ENCODE measurements at places on chromosomes 5 and 9.

DNA sequence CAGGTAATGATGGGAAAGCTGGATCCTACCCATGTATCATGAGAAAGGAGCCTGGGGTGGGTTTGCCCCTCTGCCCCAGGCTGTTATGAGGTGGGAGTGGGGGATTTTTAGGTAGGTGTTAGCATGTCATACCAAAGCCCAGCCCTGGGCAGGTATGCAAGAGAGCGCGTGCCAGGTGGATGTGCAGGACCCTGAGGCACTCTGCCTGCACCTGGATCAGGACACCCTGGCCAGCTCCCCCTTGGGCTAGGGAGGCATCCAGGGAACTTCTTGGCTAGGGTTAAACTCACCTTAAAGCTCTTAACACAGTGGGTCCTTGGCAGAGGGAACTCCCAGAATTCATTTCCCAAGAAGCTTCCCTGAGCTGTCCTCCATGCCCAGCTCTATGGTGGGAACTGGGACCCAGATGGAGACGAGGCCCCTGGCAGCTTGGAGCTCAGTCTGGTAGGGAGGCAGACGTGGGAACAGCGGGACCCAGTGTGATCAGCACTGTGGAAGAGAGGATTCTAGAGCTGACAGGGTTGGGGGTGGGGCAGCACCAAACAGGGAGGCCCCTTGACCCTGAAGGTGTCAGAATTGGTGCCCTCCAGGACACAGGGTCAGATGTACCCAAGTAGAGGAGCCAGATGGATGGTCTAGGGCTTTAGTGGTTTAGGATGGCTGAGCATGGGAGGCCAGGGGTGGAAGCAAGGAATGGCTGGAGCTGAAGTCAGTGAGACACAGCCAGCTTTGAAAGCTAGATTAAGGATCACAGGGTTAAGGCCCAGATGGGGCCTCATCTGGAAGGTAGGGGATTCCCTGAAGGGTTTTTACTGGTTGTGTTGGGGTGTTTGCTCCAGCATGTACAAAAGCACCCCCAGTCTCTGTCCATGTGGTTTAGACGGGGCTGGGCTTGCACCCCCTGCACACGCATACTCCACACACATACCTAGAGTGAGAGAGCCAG is 2.2 kb upstream of the PRR7 start:
- DNase-seq = no peak

DNA sequence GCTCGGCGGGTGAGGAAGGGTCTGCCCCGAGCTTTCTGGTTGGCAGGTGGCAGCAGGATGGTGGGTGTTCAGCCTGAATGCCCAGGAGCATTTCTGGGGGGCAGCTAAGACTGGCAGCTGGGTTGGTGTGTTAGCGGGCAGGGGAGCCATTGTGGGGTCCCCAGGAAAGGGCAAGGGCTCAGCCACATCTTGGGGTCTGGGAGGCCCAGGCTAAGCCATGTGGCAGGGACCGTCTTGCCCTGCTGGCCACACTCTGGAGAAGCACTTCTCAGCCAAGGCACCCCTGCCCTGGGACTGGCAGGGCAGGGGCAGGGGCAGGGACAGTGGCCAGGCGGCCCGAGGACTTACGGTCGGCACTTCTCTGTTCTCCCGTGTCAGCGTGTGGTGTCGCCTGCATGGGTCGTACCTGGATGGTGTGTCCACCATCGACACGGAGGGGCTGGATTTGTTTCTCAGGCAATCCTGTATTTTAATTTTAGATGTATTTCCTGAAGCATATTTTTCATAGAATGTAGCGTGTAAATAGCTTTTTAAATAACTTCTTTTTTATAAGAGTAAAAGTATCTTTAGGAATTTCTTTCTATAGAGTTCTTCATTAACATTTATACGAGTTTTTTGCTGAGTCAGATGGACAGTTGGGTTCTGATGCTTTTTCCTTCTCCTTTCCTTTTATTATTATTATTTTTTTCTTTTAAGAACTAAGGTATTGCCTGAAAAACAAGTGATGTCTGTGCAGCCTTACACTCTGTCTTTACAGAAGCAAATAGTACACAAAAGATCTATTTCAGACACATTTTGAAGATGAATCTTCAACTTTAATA is 102.0 kb downstream of the PHF2 start:
- DNase-seq = no peak

DNA sequence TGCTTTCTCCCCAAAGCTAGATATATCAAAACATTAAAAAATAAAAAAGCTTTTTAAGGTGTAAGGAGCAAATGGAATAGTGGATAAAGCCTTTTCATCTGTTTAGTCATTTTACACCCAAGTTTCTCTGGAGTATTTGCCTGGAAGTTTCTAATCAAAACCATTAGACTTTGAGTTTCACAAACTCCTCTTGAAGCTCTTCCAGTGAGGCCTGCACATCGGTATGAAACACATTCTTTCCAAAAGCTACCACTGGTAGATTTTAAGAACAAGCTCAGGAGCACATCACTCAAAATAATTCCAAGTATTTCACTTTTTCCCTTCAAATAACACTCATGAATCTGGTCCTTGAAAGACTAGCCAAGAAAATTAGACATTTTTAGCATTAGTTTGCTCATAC is 5.7 kb downstream of the TRIM52 start:
- no peak for DNase-seq

DNA sequence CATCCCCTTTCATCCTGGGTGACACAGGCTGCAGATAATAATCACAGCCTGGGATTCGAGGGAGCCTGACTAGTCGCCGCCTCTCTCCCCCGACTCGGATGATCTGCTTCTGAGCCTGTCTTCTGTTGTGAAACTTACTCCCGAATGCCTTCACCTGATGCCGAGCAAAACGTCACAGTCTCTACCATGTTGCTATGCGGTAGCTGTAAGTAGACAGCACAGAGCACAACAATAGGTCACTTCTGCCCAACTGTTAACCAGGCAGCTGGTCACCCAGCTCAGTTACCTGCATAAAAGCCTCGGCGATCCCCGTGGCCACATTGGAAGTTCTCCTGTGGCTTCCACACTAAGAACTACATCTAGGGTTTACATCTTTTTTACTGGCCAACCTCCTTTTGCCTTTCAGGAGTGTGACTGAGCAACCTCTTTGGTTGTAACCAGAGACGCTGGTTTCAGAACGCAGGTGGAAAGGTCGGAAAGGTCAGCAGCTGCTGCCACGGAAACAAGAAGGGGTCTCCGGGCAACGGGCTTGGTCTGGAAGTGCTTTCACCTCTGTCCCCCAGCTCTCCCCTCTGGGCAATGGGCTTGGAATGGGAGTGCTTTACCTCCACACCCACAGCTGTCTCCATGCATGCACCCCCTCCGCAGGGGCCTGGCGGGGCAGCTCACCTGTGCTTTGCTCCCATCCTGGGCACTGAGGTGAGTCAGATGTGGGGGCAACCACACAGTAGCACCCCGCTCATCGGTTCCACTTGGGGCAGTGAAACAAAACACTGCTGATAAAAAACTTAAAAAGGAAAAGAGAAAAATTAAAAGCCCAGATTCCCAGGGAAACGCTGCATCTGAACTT is 7.6 kb upstream of the PPP1R26 start:
- DNase-seq = no peak

DNA sequence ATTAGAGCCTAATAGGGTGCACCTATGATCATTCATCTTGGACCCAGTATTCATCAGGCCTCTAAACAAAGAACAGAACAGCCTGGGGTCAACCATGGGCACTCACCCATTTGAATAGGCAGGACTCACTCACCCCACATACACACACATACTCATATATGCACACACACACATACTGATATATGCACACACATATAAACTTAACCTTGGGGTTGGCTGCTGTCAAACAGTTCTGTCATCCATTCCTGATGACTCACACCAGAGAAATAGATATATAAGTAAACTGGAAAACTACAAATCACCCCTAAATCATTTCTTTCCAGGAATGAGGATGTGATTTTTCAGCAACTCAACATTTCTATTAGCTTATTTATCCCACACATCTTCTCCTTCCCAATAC is 51.3 kb downstream of the ARL15 start:
- DNase-seq = no peak

DNA sequence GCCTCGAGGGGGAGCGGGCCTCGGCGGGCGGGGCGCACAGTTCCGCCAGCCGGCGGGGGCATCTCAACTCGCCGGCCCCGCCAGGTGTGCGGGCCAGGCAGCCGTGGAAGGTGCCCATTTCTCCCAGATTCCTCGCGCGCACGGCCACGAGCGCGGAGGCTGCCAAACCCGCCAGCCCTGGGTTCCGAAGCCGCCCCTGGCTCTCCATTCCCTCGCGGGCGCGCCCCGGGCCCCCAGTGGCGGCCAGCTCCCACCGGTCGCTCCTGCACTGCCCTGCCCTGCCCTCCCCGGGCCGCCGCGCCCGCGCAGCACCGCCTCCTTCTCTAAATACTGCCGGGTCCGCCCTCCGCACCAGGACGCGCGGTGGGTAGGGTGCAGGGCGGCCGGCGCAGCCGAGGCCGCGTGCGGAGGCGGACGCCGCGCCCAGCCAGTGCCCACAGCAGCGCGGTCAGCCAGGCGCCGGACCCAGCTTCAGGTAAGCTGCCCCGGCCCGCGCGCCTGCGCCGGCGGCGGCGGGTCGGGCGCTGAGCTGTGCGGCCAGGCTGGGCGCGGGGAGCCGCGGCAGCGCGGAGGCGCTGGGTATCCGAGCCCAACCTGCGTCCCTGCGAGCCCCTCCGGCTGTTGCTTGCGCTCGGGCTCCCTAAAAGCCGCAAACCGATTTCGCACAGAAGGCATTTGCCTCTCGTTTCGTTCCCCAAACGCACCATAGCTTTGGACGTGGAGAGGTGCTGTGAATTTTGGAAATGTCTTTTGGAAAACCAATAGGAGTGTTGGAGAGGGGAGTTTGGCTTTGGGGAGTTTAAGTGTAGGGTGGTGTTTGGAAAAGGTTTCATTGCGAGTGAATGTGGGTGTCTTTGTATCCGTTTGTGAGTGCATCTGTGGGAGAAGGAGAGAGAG is at the start of gene TMEM171:
Gene TMEM171, plus strand, starts transcription at position 354 of the 897 bp plus-strand sequence. CDS start 2,799 bp downstream, outside the sequence.
- no peak for DNase-seq

GRCh38 chr5:123035918-123036390 is 571 bp downstream of the PPIC start:
- no peak for DNase-seq

GRCh38 chr5:137096149-137097103 is 402.7 kb downstream of the SPOCK1 start:
- no peak for DNase-seq

DNA sequence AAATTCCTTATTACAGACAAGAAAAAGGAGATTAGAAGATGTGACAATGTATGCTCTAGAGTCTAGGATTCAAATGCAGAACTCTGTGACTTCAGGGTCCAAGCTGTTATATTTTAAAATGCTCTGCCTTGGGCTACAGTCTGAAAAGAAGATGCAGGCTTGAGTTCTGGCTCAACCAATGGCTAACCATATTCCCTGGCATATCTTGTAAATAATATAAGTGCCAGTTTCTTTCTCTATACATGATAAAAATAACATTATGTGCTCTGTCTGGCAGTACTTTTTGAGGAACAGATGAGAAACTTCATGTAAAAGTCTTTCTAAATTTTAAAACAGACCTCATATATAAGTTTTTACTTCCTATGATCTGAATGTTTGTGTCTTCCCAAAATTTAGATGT is 926.5 kb upstream of the CDH6 start:
- DNase-seq = no peak

DNA sequence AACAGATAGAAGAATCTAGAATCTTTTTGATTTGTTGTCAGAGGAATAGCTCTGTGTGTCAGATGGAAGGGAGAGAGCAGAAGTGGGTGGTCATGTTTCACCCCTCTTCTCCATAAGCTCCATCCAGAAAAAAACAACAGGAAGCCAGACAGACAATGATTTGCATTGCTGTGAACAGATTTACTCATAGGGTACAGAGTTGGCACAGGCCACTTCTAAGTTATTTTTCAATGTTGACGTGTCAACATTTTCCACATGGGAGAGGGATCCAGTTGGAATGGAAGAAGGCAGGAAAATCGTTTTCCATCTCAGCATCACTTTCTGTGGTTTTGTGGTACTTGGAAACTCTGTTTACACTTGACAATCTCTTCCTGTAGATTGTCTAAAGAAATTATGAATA is 86.7 kb downstream of the INSYN2B start:
- no peak for DNase-seq

- DNase-seq = no peak
Observed at GRCh38 chr5:84343171-84343570, 41.5 kb downstream of the EDIL3 start.

- DNase-seq = no peak
Observed at GRCh38 chr5:14915291-14915952, 43.8 kb upstream of the ANKH start.

DNA sequence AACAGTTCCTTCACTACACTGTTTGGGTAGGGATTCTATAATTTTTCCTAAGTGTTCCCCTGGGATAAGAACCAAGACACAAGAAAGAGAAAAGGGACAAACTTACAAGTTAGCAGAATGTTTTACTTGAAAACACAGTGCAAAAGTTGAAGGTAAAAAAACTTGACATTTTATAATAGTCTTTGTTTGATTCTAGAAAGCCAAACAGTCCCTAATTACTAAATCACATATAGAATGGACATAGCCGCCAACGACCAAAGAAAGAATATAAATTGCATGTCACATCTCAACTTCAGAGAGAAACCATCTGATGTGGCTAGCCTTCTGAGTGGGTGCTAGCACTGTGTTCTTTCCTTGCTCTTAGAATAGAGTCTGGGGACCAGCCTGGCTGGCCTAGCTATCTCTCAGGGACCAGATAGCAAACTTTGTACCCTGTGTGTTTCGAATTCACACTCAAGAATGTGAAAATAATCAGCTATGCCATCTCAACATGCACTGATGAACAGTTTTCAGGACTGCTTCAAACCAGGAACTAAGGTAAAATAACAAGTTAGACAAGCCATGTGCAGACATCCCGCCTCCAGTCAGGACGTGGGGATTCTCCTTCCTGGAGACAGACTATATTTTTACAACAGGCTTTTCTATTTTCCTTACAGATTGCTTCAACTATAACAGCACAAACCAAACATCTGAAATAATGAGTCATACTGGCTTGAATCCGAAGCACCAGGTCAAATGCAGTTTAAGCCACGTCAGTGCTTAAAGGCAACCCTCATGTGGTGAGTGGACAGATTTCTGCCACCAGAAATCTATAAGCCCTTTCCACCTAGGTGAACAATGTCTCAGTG is 53.7 kb downstream of the LHFPL2 start:
- no peak for DNase-seq

- no peak for DNase-seq
Observed at GRCh38 chr9:113998525-113999255, 79.4 kb downstream of the AMBP start.
